ENCODE measurements at places on chromosomes 6 and 20.
A peak's percentile ranks its signal among the peaks of the same experiment; 100 is the strongest.

DNA sequence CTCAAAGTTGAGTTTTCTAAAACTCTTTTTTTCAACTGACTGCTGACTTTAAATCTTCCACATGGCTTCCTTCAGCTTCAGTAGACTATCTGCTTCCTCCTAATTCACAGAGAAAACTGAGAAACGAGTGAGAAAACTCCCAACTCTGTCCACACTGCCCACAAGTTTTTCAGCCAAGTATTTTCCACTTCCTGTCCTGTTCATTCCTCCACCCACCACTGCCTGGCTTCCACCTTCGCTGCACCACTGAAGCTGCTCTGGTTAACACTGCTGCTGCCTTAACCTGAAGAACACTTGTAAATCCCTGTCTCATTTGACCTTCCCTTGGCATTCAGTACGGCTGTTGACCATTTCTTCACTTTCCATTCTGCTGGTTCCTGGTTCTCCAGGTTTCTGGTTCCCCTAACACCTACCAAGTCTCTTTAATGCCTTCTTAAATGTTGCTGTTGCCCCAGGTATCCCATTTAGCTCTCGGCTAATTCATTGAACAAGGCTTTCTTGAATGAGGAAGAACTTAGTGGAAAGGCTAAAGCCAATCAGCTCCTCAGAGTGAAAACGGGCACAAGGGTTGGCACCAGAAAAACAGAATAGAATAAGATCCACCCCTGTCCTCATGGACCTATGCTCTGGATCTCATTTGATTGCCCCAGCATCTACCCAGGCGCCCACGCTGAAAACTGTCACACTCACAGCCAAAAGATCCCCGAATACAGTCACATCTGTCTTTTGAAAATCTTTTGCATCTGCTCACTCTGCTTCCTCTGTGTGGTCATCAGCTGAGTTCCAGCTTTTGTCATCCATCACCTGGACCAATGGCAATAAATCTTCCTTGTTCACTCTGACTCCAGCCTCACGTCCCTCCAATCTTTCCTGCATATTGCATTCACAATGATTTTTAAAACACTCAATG lies 104.4 kb upstream of the TAB2 start:
- ATAC-seq: peak; percentile 44

- ATAC-seq: no peak
These were observed 297.1 kb downstream of the DHX35 start for GRCh38 chr20:39259010-39259803.

DNA sequence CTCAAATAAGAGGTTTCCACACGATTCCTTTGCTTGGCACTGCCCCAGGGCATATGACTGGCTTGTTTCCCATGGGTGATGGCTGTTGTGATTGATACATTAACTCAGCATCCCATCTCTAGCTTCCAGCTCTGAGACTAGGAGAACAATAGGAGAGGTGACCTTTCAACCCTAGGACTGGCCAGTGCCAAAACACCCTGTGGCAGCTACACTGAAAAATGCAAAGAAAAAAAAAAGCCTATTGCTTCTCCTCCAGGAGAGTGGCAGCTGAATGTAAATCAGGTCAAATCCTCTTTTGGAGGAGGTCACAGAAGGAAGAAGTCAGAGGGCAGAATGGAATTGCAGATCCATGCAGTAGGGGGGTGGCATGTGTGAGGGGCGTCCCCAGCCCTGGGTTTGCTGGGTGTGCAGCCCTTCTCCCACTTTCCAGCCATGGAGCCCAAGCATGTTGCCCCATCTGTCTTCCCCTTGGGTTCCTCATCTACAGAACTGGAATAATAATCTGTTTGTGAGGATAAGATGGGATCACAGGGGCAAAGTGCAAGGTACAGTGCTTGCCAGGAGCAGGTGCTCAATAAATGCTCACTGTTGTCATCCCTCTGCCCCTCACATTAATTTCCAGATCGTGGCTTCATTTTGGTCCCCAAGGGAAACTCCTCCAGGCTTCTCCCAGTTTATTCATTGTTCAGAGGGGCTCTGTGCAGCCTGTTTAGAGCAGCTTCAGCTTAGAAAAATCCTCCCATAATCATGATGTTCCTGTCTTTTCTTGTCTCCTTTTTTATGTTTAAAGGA lies 245.0 kb upstream of the RIN2 start:
- no peak for ATAC-seq

DNA sequence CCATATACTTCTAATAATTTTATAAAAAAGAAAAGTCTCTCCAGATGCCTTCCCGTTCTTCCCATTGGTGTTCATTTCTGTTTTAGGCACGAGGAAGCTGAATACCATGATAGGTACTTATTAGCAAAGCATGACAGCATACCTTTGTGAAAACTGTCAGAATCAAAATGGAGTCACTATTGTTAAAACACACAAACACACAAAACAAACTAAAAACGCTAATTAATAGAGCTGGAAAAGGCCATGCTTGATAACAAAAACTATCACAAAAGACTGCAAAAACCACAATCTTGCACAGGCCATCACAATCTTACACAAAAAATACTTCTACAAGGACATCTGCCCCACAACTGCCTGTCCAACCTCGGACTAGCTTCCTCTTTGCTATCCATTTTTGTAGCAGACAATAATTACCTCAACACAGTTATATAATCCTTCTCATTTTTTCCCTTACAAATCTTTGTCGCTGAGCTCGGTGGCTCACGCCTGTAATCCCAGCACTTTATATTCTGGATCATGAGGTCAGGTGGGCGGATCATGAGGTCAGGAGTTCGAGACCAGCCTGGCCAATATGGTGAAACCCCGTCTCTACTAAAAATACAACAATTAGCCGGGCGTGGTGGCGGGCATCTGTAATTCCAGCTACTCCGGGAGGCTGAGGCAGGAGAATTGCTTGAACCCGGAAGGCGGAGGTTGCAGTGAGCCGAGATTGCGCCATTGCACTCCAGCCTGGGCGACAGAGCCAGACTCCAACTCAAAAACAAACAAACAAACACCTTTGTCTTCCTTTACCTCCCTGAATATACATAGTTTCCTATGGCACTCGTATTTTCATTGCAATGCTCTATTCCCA lies 3.2 kb upstream of the ABT1 start:
- ATAC-seq: no peak

- no peak for ATAC-seq
These were observed 201.9 kb downstream of the MOXD1 start for GRCh38 chr6:132199343-132199742.

- ATAC-seq: no peak
These were observed 152.6 kb downstream of the TBC1D7 start for GRCh38 chr6:13175759-13176158.

- ATAC-seq: no peak
These were observed 428.8 kb upstream of the ARID1B start for GRCh38 chr6:156348424-156348823.

DNA sequence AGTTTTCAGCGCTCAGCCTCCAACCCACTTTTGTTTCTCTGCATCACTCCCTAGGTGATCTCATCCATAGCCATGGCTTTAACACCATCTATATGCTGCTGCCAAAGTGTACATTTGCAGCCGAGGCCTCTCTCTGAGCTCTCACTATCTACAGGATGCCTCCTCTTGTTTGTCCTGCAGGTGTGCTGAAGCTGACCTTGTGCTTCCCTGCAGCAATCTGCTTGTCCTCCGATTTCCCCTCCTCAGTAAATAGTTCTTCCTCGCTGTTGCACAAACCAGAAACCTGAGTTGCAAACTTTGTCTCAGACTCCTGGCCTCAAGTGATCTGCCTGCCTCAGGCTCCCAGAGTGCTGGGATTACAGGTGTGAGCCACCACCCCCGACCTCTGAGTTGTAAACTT lies 3.7 kb upstream of the TXNDC5 start:
- ATAC-seq: no peak

DNA sequence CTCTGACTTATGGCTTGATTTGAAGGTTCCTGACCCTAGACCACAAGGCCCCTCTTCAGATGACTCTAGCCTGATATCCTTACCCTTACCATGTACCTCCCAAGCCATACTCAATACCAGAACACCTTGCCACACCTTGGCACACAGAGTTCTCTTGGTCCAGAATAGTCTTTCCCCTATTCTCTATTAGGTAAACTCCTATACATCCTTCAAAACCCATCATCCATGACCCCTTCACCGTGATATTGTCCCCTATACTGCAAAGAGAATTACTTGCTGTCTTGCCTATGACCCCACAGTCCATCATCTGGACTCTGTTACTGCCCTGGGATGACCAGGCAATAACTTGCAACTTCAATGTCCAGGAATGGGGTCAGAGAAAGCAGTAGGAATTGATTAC lies 31.8 kb upstream of the DSN1 start:
- no peak for ATAC-seq

DNA sequence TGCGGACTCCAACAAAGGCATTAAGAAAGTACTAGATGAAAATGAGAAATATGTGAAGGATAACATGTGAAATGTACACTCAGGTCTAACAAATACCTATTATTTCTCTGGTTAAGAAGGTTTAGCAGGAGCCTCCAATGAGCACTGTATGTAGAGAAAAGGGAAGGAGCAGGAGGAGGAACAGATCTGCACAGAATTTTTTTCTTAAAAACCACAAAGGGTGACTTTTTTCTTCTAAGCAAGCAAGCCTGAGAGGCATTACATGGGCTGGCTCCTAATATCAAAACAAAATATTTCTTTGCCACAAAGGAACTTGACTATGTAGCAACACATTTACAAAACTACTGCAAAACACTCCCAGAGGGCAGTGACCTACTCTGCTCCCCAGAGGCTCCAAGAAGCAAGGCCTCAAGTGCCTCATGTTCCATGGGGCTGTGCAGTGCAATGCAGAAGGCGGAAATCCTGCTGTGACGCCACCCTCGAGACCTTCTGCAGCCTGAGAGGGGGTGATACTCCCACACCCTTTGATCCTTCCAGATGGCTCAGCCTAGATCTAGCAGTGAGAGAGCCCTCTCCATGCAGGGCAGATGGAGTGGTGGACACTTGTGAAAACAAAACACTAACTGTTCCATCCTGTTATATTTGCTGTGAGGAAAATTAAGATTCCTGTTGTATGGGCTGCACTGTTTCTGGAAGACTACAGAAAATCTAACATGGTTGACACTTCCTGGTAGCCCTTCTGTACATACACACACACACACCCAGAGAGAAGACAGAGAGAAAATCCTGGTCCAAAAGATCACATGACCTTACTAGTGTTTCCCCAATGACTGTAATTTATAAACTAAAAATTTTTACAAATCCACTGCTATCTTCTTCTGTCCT lies 36.0 kb upstream of the SMIM29 start:
- ATAC-seq: no peak

GRCh38 chr20:10679269-10679668 lies 5.5 kb upstream of the JAG1 start:
- ATAC-seq: no peak

- no peak for ATAC-seq
These were observed 126.5 kb upstream of the AFDN start for GRCh38 chr6:167700199-167700598.

- peak; percentile 24 for ATAC-seq
These were observed 30.7 kb downstream of the TRAM2 start for GRCh38 chr6:52546192-52546591.

GRCh38 chr6:54232703-54233102 lies 75.5 kb upstream of the TINAG start:
- ATAC-seq: no peak

DNA sequence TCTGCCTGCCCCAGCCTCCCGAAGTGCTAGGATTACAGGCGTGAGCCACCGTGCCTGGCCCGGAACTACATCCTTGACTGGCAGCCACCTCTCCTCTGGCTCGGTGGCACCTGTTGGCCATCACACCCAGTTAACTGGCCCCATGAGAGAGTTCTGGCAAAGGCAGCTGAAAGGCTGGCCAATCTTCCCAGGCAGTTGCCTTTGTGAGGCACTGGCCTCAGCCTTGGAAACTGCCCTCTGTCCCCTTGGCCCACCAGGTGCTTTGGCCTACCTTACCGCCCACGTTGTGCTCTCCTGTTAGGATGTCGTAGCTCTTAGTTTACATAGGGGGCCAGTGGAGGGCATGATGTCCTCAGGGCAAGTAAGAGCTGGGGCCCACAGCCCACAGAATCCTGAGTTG lies 9.6 kb upstream of the MANBAL start:
- ATAC-seq: no peak

DNA sequence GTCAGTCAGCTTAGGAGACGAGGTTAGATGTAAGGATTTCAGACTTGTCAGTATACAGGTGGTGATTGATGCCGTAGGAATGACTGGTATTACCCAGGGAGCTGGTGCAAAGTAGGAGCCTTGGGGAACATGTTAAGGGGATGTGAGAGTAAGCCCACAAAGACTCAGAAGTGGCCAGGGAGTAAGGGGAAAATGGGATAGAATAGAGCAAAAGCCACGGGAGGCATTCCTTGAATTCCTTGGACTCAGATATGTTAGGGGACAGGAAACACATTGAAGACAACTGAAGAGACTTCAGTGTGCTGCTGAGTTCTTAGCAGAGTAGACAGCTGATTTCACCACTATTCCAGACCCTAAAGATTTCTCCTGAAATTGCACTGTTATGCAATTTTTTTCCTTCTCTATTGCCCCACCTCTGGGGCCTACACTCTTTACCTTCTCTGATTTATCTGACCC lies 1.2 kb upstream of the ACAT2 start:
- no peak for ATAC-seq

DNA sequence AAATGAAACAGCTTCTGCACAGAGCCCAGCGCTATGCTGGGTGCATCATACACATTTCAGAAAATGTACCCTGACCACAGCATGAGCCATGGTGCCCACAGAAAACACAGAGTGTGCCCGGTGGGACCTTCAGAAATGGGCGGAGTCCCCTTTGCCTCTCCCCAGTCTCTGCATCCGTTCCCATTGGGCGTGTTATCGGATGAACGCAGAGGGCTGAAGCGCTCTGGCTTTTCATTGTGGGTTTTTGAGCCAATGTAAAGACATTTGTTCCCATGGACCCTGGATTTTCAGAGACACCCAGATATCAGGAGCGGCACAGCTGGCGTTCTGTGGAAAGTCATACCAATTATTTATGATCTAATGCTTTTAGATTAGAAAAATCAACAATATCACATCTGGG lies 99.8 kb downstream of the DACT2 start:
- ATAC-seq: no peak

- no peak for ATAC-seq
These were observed 397.1 kb upstream of the BTBD3 start for GRCh38 chr20:11520596-11520995.

DNA sequence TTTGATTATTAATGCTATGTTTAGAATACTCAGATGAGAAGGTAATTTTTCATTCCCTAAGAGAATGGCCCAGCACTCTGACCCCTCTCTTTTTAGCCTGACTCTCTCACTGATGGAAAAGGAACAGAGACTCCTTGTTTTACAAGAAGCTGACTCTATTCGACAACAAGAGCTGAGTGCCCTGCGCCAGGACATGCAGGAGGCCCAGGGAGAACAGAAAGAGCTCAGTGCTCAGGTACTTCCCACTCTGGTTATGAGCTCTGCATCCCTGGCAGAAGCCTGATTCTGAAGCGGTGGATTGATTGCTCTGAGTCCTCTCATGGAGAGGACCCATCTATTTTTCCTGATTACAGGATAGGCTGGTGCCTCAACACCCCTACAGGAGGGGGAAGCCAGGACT lies 33.0 kb downstream of the C20orf173 start:
- no peak for ATAC-seq

- no peak for ATAC-seq
These were observed 23.2 kb upstream of the PNPLA1 start for GRCh38 chr6:36246506-36247268.
